Germinal center (tissue), 1 donor: ENCODE measurements at places on chromosomes 4 and X.

- DNase-seq, result no peak
These were observed 45.1 kb downstream of the ADGRL3 start for GRCh38 chr4:61245069-61245714.

DNA sequence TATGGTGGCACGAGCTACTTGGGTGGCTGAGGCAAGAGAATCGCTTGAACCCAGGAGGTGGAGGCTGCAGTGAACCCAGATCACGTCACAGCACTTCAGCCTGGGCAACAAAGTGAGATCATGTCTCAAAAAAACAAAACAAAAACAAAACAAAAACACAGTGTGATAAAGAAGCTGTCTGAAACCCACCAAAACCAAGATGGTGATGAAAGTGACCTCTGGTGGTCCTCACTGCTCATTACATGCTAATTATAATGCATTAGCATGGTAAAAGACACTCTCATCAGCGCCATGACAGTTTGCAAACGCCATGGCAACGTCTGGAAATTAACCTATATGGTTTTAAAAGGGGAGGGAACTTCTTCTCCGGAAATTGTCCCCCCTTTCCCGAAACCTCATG, 29.4 kb upstream of the OPHN1 start:
- no peak for DNase-seq

- DNase-seq, result no peak
These were observed 246.5 kb downstream of the CPE start for GRCh38 chr4:165625281-165625680.

GRCh38 chr4:17468619-17469221, 43.2 kb downstream of the QDPR start:
- no peak for DNase-seq

- no peak for DNase-seq
These were observed 1006.9 kb downstream of the PCDH7 start for GRCh38 chr4:31727030-31727429.

- DNase-seq, result no peak
These were observed 2.5 kb downstream of the FGF5 start for GRCh38 chr4:80268936-80269335.

- no peak for DNase-seq
These were observed 38.8 kb downstream of the DCLK2 start for GRCh38 chr4:150117094-150117493.
